NCI-H1930 (cell line): ENCODE measurements at places on chromosomes 12 and 14.

GRCh38 chr12:11949738-11950411 is 120.9 kb upstream of the BCL2L14 start:
- no peak for DNase-seq

- no peak for DNase-seq
These were observed 1.4 kb downstream of the ZFYVE1 start for GRCh38 chr14:73025544-73025943.

GRCh38 chr14:22882529-22883172 is 371 bp upstream of the REM2 start:
- DNase-seq = peak; percentile 19

- DNase-seq = no peak
These were observed 23.1 kb upstream of the RNASE12 start for GRCh38 chr14:20614038-20614840.

- no peak for DNase-seq
These were observed 69.9 kb downstream of the PPM1H start for GRCh38 chr12:62865065-62865464.

DNA sequence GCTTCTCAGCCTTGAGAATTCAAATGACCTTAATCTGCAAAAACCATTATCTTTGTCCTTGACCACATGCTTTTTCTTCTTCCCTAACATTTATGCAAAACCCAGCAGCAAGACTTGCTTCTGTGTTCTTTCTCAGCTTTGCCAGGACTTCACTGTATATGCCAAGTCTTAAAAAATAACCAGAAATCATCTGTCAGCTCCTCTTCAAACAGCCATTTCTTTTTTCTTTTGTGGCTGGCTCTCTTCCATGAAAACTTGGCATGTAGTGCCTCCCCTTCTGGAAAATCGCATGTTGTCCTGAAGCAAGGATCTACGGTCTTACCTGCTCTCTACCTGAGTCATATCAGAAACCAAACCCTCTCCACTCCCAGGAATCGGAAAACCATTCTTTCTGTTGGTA is 364.9 kb downstream of the RPS29 start:
- DNase-seq = no peak

- no peak for DNase-seq
These were observed 255.9 kb downstream of the MSRB3 start for GRCh38 chr12:65534238-65534841.

DNA sequence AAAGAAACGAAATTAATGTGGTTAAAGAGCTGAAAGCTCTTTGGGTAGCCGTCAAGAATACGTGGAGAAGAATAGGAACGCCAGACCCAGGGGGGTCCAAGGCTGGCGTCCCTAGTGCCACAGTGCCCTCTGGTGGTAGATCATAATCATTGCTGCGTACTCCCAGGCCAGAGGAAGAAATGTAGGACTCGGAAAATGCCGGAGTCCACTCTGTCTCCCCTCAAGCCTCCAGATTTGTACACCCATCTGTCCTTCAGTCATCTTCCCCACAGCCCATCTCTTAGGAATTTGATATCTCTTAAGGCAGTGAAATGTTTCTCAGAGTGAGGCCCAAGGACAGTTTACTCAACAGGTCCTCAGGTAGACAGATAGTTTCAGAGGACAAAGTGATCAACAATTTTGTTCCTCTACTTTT is 25.4 kb upstream of the PLEKHG6 start:
- peak; percentile 67 for DNase-seq

DNA sequence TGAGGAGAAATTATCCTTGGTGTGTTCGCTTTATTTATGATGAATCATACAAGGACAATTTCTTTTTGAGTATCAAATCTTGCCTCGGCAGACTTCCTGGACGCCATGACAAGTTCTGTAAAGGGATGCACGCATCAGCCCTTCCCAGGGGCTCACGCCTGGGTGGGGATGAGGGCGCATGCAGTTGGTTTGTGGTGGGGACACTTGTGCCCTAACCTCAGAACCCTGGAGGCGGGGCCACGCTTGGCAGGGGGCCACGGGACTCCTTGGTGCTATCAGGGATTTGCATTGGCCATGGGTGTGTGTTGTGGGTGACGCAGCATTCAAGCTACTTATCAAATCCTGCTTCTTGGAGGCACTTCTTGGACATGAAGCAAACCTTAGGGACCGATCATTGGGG is 143.8 kb upstream of the RTL1 start:
- no peak for DNase-seq

- no peak for DNase-seq
These were observed 78.5 kb downstream of the PPFIBP1 start for GRCh38 chr12:27602516-27602915.

GRCh38 chr14:84125676-84126075 is 1404.3 kb upstream of the FLRT2 start:
- no peak for DNase-seq

DNA sequence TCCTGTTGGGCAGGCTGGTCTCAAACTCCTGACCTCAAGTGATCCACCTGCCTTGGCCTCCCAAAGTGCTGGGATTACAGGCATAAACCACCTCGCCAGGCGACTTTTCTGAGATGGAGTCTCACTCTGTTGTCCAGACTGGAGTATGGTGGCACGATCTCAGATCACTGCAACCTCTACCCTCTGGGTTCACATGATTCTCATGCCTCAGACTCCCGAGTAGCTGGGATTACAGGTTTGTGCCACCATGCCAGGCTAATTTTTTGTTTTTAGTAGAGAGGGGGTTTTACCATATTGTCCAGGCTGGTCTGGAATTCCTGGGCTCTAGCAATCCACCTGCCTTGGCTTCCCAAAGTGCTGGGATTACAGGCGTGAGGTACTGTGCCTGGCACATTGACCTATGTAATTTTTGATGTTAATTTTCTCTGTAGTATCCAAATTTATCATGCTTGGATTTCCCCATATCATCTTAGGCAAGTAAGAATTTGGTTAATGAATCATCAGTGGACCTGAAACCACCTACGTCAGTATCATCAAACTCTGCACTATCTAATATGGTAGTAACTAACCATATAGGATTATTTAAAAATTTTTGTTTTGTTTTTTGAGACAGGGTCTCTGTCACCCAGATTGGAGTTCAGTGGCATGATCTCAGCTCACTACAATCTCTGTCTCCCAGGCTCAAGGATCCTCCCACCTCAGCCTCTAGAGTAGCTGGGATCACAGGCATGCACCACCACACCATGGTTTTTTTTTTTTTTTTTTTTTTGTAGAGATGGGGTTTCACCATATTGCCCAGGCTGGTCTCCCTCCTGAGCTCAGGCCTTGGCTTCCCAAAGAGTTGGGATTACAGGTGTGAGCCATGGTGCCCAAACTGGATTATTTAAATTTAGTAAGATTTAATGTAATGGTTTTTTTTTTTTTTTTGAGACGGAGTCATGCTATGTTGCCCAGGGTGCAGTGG is 11.9 kb upstream of the ATP5F1B start:
- no peak for DNase-seq

GRCh38 chr12:41468341-41468740 is 280.2 kb downstream of the PDZRN4 start:
- no peak for DNase-seq

GRCh38 chr14:42504433-42504832 is 897.8 kb downstream of the LRFN5 start:
- DNase-seq = no peak

DNA sequence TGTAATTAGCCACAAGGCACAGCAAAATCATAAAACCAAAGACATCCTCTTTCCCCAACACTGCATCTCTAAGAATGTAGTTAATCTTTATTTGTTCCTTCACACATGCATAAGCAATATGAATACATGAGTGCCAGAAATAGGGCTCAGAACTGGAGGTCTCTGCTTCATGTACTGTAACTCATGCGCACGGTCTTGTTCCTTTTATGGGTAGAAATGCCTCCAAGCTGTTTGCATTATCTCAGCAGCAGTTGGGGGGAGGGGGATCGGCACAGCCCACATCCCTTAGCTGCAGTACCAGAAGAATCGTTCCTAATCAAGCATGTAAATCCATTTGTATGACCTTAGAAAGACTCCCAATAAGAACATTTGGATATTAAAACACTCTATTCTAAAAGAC is 20.0 kb downstream of the RHOJ start:
- no peak for DNase-seq

DNA sequence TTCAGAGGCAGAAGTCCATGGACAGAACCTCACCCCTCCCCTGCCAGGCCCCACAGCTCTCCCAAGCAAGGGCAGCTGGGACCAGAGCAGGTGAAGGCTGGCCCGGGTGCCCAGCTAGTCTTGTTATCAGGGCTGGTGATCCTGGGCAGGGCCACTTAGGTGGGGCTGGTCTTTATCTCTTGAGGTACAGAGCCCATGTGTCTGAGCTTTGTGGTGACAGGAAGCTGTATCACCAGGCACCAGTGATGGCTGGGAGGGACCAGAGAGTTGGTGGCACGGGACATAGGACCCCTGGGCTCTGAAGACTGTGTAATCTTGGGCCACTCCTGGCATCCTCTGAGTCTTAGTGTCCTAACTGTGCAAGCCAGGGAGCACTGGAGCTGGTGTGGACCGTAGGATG is 12.8 kb upstream of the HPD start:
- no peak for DNase-seq

GRCh38 chr14:55848964-55849363 is 269.0 kb downstream of the KTN1 start:
- DNase-seq = no peak

DNA sequence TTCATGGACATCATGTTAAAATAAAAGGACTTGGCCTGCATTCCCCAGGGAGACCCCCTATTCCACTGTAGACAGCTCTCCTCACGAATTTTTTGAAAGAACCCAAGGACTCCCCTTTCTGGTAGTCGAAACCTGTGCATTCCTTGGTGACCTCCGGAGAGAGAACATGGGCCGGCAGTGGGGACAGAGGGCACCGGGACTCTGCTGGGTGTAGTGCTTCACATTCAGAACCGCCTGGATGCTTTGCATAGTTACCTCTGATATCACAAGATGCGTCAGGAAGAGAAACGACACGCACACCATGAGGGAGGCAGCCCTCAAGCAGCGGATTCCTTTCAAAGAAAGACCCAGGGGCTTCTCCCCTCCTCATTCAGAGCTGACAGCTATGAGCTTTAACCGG is 9.7 kb downstream of the CKAP4 start:
- no peak for DNase-seq

- no peak for DNase-seq
These were observed 25.7 kb downstream of the SPTSSA start for GRCh38 chr14:34436118-34436905.

GRCh38 chr12:53402871-53403270 is 20.8 kb upstream of the AMHR2 start:
- no peak for DNase-seq

DNA sequence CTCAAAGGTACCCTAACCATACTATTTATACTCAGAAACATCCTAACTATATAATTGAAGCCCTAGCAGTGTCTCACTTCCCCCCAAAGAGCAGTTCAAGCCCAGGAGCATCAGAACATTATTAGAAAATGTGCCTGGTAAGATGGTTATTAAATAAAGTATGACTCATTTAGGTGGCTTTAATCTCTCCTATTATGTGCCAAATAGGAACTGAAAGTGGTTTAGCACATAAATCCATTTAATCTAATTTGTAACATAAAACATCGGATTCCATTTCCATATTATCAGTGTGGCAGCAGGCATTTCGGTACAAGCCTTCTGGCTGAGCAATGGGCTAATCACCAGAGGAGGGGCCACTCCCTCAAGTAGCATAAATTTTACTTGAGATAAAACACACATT is 395.2 kb upstream of the TMTC1 start:
- no peak for DNase-seq

DNA sequence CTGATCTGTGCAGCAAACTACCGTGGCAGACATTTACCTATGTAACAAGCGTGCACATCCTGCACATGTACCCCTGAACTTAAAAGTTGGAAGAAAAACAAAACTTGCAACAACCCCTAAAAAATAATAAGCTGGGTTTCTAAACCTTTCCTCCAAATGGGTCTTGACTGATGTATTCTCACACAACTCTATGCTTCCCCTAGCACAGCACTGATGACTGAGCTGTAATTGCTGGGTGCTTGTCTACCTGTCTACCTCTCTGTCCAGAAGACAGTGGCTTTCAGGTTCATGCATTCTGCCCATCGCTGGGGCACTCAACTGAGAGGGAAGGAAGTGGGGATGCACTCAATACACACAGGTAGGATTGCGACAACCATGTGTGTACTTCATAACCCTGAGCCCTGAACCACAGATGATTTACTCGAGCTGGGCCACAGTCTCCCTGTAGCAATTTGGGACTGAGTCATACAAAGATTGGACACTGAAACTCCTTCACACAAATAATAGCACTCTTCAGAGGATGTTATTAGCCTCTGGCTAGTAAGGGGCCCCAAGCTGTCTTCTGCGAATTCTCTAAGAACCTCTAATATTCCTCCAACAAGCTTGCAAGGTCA is 44.8 kb upstream of the TMPO start:
- DNase-seq = no peak

DNA sequence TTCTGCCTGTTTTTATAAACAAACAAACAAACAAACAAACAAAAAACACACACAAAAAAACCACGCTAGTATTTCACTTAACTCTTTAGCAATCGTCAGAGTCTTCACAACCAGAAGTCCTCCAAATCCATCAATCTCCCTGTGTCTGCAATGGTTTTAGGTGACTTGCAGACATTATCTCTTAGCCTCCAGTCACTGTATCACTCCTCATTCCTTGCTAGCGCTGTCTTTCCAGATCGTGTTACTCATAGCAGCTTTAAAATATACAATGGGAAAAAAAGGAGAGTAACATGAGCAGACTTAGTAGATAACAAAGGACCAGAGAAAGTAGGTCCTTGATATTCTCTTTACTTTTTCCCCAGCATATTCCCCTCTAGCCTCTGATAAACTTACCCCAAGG is 15.5 kb upstream of the ETNK1 start:
- DNase-seq = no peak

- DNase-seq = no peak
These were observed 45.5 kb downstream of the KTN1 start for GRCh38 chr14:55625481-55625880.

GRCh38 chr14:76710056-76711010 is 50.9 kb upstream of the VASH1 start:
- DNase-seq = no peak

DNA sequence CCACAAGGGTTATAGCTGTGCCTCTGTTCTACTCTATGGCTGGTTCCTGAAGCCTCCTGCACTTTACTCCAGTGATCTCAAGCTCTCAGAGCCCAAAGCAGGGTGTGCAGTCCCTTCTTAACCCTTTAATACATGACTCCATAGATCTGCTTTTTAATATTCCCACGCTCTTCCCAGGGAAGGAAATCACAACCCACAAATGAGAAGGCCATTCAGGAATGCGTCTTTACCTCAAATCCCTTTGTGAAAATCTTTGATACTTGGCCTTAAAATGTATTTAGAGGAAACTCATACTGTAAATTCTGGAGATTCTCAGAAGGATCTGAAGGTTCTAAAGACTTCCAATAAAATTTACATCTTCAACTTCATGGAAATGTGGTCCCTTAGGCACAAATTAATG is 17.0 kb downstream of the NID2 start:
- no peak for DNase-seq

DNA sequence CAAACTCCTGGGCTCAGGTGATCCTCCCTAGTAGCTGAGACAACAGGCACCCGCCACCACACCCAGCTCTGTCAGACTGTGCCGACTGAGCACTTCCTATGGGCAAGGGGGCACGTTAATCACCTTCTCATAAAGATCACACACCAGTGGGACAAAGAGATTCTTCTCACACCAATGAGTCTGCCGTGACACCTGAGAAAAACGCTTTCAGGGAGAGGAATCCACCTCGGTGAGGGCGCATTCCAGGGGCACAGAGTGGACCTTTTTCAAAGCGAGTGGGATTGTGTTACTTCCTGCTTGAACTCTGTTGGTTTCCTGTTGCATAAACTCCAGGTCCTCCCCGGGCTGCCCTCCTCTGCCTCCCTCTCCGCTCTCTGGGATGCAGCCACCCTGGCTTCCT is 17.5 kb upstream of the SCARB1 start:
- no peak for DNase-seq
